ENCODE measurements at places on chromosomes 12 and 14.

- no peak for DNase-seq
Measured at GRCh38 chr12:89878327-89878726, 169.7 kb upstream of the ATP2B1 start.

- DNase-seq = no peak
Measured at GRCh38 chr14:92585981-92586937, 72.7 kb downstream of the RIN3 start.

GRCh38 chr12:107765316-107765715 is 4.4 kb upstream of the PRDM4 start:
- no peak for DNase-seq

DNA sequence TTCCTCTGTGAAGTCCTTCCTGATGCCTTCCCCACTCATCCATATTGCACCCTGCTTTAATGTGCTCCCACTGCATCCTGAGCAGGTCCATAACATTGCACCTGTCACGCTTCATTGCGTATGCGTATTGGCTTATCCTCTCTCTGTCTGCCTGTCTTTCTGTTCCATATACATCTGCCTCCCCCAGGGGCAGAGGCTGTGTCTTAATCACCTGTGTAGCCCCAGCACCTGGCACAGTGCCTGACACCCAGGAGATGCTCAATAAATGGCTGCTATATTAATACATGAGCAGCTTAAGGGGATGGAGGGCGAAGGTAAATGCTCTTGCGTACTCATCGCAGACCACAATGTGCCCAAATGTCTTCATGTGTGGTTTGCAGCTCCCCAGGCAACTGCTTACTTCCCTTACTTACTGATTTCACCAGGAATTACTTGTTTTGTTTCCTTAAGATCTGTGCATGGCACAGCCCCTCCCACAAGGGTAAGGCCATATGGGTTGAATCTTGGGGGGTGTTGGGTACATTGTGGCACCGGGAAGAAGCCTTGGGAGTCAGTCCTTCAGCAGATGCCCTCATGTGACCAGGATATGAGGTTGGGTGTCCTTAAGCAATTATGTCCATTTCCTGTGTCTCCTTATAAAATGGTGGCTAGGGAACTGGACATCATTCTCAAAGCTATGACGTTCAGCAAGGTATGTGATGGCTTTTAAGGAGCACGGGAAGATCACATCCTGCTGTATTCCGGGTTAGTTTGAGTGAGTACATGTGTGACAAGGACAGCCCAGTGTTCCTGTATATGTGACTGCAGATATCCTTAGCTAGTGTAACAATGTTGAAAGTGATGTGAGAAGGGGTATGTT is 848 bp upstream of the CPNE6 start:
- no peak for DNase-seq

DNA sequence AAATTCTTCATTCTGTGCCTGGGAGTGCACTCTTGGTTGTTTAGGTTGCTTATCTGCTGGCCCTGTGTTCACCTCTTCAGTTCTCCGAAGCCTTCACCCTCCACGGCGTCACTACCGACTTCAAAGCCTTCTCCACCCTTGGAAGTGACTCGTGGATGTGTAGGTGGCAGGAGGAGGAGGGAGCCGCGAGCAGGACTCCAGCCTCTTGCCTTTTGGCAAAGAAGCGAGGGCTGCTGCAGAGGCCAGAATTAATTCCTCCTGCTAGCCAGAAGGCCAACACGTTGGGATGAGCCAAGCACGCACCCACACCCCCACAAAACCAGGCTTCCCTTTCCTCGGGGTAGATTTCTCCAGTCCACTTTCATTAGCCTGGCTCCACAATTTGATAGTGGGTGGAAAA is 86.5 kb downstream of the TBX5 start:
- DNase-seq = no peak

GRCh38 chr14:25041898-25042297 is 8.0 kb downstream of the STXBP6 start:
- DNase-seq = no peak

- DNase-seq = peak; percentile 73
Measured at GRCh38 chr14:72558721-72559120, 335.2 kb downstream of the DPF3 start.
